ENCODE measurements at places on chromosomes 3 and 15. TPM values are rescaled to one million over a fixed set of nuclear protein-coding genes. Genes with fewer than 3 reads are reported as not detected.

The ALG1L2 gene
- 0.42 TPM for total RNA-seq

The TM4SF18 gene
- total RNA-seq, result not detected

The ZWILCH gene
- 28.3 TPM for total RNA-seq

The EOMES gene
- total RNA-seq, result 0.50 TPM

The FBXW12 gene
- total RNA-seq, result not detected

The HYAL2 gene
- 5.7 TPM for total RNA-seq

The TEX9 gene
- total RNA-seq, result 1.1 TPM

The LMAN1L gene
- total RNA-seq, result 0.87 TPM

The REC114 gene
- total RNA-seq, result not detected

The TP63 gene
- total RNA-seq, result 0.17 TPM

The ZPLD1 gene
- not detected for total RNA-seq

The GOLGA6L22 gene
- total RNA-seq, result not detected

The GPR176 gene
- total RNA-seq, result not detected

The TRPC1 gene
- 1.6 TPM for total RNA-seq

The TRIM69 gene
- 70.2 TPM for total RNA-seq

The PARP6 gene
- 62.9 TPM for total RNA-seq

The SLC12A6 gene
- 32.7 TPM for total RNA-seq

The IL17RE gene
- 1.5 TPM for total RNA-seq

The LRTM1 gene
- not detected for total RNA-seq

The TRIM42 gene
- total RNA-seq, result not detected

The SOX14 gene
- not detected for total RNA-seq

The POLQ gene
- total RNA-seq, result 32.1 TPM

The FOXB1 gene
- total RNA-seq, result 0.57 TPM

The IGF2BP2 gene
- 0.62 TPM for total RNA-seq

The HMCES gene
- total RNA-seq, result 51.2 TPM

The DET1 gene
- 4.9 TPM for total RNA-seq

The IL20RB gene
- 1.2 TPM for total RNA-seq

The TGM5 gene
- not detected for total RNA-seq

The LYZL4 gene
- not detected for total RNA-seq

The RAD51 gene
- total RNA-seq, result 59.9 TPM

The MFGE8 gene
- total RNA-seq, result 58.5 TPM

The ARHGAP11A gene
- 148 TPM for total RNA-seq

The IMPG2 gene
- 0.37 TPM for total RNA-seq

The AQP9 gene
- not detected for total RNA-seq

The RPN1 gene
- total RNA-seq, result 164 TPM

The LSAMP gene
- total RNA-seq, result not detected

The ANKUB1 gene
- total RNA-seq, result not detected

The PLIN1 gene
- 0.07 TPM for total RNA-seq

The VGLL3 gene
- total RNA-seq, result not detected

The AGTR1 gene
- total RNA-seq, result not detected

The CYP8B1 gene
- total RNA-seq, result not detected

The MB21D2 gene
- 7.7 TPM for total RNA-seq

The CNTN3 gene
- total RNA-seq, result not detected

The SPRED1 gene
- 0.15 TPM for total RNA-seq

All from activated CD4-positive, alpha-beta T cell treated with anti-CD3 and anti-CD28 coated beads, Interleukin-2, amount 10 ng/mL, durations not matched to agents 7 days and 5 days (primary cell).